ENCODE measurements at places on chromosomes 16 and 17.
A peak's percentile ranks its signal among the peaks of the same experiment; 100 is the strongest.

DNA sequence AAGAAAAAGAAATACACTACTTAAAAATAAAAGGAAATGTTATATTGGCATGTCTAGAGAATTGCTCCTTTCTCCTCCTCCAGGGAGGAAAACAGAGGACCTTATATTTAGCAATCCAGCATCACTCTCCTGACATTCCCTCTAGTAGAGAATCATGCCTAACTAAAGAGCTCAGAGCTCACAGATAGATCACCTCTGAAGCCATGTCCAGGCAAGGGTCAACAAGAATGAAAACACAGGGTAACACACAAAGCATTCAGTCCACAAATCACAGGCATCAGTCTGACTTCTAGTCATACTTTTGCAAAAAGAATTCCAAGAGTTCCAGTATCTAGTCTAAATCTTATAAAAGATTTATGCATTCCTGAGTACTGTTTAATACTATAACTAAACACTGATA lies 4.4 kb upstream of the HASPIN start:
- DNase-seq, result no peak

- no peak for DNase-seq
These were observed 107.6 kb upstream of the MED13 start for GRCh38 chr17:62172492-62173291.

DNA sequence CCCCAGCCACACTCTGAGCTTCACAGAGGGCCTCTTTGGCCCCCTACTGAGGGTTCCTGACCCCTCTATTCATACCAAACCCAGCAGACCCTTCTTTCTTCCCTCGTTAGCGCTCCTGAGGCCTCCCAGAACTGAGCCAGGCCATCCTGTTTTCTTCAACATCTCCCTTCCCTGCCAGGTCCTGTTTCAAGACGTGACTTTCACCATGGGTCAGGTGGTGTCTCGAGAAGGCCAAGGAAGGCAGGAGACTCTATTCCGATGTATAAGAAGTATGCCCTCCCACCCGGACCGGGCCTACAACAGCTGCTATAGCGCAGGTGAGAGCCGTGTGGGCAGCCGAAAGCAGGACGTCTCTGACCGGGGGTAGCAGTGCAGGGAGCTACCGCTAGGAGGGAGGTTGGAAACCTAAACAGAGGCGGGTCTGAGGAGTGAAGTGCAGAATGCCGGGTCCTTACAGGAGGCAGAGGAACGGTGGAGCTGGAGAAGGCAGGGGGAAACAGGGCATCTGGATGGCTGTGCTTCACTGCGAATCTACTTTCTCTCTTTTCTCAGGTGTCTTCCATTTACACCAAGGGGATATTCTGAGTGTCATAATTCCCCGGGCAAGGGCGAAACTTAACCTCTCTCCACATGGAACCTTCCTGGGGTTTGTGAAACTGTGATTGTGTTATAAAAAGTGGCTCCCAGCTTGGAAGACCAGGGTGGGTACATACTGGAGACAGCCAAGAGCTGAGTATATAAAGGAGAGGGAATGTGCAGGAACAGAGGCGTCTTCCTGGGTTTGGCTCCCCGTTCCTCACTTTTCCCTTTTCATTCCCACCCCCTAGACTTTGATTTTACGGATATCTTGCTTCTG lies 1.3 kb upstream of the SENP3 start:
- no peak for DNase-seq

GRCh38 chr17:80082403-80083135 lies 18.8 kb upstream of the GAA start:
- no peak for DNase-seq

GRCh38 chr17:74502861-74503260 lies 28.4 kb downstream of the CD300LB start:
- DNase-seq, result no peak

- DNase-seq, result no peak
These were observed 13.3 kb upstream of the RFWD3 start for GRCh38 chr16:74679983-74680382.

GRCh38 chr16:4747906-4748681 lies 13.8 kb downstream of the DNAAF8 start:
- DNase-seq, result no peak

- no peak for DNase-seq
These were observed 327.7 kb downstream of the BCAS3 start for GRCh38 chr17:61005358-61005757.

- peak; percentile 48 for DNase-seq
These were observed at the start of gene MARF1 for GRCh38 chr16:15643048-15643945. Gene MARF1, minus strand, starts transcription at chr16:15643154. Its CDS starts 3,921 bp downstream, at chr16:15639233.

DNA sequence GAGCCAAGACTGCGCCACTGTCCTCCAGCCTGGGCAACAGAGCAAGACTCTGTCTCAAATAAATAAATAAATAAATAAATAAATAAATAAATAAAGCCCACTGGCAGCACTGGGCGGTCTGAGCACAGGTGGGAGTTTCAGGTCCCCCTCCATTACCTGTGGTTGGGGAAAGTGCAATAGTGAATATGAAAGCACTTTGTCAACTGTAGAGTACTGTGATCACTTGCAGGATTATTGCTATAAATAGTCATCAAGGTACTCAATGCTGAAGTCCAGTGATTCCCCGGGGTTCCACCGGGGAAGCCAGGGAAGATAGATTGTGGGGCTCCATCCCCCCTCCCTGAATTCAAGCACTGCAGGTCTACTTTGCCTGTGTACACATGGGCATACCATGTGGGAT lies 42.7 kb upstream of the CPNE2 start:
- DNase-seq, result no peak

- peak; percentile 33 for DNase-seq
These were observed 34.3 kb downstream of the HEATR3 start for GRCh38 chr16:50099957-50100648.

DNA sequence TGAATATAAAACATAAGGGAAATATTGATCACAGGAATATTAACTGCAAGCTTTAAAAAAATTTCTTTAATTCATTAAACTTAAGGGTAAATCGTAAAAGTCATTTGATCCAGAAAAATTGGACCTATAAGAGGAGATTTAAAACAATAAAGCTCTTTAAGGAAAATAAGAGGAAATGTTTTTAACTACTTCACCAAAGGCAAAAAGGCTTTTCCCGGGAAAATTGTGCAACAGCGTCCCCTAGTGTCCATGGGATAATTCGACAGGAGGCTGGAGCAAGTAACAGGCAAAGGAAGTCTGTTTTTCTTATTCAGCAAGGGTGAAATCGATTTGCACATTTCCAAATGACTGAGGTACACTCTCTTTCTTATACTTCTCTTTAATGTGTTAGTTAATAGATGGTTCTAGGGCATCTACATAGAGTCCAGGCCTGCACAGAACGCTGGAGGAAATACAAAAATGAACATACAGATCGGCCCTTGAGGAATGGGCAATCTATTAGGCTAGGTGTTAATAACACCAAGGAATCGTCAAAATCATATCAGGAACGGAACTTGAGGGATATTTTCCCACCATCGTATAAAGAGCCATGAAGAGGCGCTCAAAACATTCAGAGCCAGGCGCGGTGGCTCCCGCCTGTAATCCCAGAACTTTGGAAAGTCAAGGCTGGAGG lies 61.4 kb downstream of the ZNF18 start:
- peak; percentile 42 for DNase-seq

GRCh38 chr17:80970762-80971703 lies 20.6 kb upstream of the CHMP6 start:
- DNase-seq, result no peak

DNA sequence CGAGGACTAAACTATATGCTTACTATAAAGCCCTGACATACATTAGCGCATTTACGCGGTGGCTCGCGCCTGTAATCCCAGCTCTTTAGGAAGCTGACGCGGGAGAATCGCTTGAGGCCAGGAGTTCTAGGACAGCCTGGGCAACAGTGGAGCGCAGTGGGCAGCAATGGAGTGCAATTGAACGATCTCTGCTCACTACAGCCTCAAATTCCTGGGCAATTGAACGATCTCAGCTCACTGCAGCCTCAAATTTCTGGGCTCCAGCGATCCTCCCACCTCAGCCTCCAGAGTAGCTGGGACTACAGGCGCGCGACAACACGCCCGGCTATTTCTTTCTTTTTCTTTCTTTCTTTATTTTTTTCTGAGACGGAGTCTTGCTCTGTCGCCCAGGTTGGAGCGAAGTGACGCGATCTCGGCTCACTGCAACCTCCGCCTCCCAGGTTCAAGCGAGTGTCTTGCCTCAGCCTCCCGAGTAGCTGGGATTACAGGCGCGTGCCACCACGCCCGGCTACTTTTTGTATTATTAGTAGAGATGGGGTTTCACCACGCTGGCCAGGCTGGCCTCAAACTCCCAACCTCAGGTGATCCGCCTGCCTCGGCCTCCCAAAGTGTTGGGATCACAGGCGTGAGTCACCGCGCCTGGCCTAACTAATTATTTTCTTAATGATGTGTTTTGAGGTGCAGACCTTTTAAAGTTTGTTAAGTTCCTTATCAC lies 506 bp upstream of the COG7 start:
- no peak for DNase-seq

- DNase-seq, result no peak
These were observed 49.9 kb upstream of the COX10 start for GRCh38 chr17:14019186-14019956.

DNA sequence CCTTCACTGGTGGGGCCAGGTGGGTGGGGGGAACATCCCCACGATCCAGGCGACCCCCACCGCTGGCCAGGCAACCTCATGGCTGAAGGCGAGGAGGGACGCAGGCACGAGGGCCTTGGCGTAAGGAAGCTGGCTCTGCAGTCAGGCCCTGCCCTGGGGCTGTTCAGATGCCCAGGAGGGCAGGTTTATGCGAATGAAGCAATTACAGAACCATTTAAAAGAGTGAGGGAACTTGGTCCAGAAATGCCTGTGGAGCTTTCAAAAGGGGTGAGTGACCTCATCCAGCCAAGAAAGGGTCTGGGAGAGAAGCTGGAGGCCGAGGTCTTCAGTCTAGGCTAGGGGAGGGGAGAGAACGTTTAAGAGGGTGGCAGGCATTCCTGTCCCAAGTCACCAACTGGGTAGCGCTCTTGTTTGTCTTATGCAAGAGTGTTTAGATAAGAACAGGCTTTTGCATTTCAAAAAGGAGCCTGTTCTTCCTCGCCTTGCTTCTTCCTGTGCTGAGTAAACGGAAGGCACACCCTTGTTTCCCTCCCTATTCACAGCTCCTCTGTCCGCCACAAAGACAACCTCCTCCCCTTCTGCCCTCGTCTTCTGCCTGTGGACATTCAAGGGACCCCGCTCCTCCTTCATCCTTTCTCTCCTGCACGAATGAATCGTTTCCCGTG lies 183.5 kb upstream of the SDK2 start:
- no peak for DNase-seq

DNA sequence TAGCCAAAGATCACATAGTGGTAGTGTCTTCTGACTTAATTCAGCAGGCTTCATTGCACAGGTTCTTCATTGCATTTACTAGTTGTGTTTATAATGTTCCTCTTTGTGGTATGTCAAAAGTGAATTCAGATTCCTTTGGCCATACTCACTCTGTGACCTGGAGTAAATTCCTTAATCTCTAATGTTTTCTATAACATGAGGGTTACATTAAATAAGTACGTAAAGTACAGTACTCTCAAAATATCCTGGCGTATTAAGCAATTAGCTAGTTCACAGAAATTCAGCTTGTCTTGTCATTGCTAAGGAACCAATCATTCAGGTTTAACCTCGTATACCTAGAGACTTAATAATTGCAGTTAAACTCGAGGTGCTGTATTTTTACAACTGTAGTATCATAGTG lies 4.2 kb downstream of the RPS6KB1 start:
- DNase-seq, result no peak

GRCh38 chr16:88936008-88936555 lies 40.9 kb downstream of the CBFA2T3 start:
- DNase-seq, result no peak

DNA sequence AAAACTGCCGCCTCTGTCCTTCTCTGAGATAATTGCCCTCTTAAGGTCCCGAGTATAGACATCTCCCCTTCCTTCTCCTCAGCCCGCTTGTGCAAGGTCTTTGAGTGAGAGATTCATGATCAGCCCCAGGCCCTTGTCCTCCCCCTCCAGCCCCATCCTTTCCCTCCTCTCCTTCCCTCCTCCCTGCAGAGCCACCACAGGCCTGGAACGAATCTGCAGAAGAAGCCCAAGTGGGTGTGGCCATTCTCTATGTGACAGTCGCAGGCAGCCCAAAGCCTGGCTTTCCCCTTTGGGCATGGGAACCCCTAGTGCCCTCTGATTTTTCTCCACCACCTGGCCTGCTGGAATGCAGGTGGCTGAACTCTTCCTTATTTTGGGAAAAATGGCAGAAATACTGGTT lies 7.2 kb upstream of the NDRG4 start:
- DNase-seq, result no peak

DNA sequence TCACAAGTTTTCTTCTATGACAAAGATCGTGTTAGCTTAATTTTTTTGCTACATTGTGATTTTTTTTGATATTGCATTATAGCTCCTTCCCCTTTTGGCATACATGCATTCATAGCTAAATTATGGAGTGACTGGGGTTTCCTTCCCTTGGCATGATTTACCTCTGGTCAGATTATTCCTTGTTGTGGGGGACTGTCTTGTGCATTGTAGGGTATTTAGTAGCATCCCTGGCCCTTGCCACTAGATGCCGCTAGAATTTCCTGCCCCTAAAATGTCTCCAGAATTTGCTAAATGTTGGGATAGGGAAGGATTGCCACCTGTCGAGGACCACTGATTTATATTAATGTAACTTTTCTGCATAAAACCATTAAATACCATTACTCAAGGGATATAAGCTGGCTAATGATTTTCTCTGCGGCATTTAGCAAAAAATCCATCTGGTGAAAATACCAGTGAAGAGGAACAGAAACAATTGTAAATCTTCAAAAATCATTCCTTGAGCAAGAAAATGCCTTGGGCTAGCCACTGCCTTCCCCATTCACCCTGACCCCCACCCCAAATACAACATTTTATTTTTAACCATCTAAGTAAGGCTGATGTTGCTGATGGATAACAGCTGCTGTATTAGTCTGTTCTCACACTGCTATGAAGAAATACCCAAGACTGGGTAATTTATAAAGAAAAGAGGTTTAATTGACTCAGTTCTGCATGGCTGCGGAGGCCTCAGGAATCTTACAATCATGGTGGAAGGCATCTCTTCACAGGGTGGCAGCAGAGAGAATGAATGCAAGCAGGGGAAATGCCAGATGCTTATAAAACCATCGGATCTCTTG lies 195.2 kb downstream of the MAP2K6 start:
- DNase-seq, result no peak

DNA sequence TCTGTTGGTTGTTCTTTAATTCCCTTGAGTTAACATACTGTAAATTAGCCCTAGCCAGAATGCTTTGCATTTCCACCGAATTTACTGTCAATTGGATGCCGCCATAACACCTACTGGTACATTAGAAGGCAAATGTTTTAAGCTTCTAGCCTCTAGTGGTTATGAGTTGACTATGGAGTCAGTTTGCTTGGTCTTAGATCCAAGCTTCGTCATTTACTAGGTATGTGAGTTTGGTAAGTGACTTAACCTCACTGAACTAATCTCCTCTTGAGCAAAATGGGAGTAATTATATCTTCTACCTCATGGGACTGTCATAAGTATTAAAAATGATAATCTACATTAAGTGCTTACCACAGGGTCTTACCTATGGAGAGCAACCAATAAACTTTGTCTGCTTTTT lies 20.4 kb upstream of the CDH11 start:
- DNase-seq, result no peak

Measured in keratinocyte (primary cell).